ENCODE measurements at places on chromosomes 11 and 22.

- DNase-seq: no peak
Measured at GRCh38 chr11:83601914-83602527, 315.9 kb upstream of the CCDC90B start.

GRCh38 chr11:100561323-100561722 is 125.8 kb upstream of the ARHGAP42 start:
- no peak for DNase-seq

- no peak for DNase-seq
Measured at GRCh38 chr11:119306373-119306890, 10.5 kb downstream of the MCAM start.

- DNase-seq: no peak
Measured at GRCh38 chr11:108960501-108960900, 295.6 kb downstream of the DDX10 start.

DNA sequence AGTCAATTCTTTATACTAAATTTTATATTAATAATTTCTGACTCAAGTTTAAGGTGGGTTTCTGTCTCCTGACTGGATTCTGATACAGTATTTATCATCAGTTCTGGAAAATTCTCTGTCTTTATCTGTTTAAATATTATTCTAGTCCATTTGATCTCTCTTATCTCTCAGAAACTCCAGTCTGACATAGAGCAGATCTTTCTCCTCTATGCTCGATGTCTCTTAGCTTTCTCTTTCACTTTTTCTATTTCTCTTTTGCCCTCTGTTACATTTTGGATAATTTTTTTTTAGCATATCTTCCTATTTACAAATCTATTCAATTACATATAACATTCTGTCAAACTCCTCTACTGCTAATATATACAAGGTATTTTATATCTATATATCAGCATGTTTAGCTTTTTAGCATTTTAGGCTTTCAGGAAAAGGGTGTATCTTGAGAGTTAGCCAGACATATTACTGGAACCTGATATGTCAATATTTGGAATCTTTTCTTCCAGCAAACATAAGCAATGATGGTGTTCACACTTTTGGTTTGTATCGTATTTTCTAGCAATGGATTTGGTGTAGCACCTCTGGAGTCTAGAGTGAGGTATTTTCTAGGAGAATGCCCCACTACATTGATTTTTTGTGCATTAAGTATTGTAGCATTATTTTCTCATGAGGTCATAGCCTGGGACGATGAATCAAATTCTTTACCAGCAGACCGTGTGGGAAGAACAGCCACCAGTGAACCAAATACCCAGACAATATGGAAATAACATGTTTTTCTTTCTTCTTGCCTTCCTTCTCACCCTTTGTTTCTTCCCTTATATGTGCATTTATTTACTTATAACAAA is 4.1 kb upstream of the NNMT start:
- DNase-seq: no peak

DNA sequence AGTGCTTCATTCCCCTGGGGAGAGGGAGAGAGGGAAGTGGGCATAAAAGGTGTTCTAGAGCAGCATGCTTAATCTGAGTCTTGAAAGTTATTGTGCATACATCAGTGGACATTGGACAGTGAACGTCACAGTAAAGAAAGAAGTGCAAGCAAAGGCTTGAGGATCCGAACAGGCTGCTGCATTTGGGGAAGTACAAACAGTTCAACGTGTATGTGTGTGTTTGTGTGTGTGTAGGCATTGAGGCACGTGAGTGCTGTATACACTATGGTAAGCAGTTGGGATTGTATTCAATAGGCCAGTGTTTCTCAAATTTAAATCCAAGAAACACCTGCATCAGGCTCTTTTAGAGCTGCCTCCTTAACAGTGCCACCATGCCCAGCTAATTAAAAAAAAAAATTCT is 10.4 kb upstream of the EIF3M start:
- DNase-seq: no peak
